ENCODE measurements at places on chromosomes 5 and 9.

DNA sequence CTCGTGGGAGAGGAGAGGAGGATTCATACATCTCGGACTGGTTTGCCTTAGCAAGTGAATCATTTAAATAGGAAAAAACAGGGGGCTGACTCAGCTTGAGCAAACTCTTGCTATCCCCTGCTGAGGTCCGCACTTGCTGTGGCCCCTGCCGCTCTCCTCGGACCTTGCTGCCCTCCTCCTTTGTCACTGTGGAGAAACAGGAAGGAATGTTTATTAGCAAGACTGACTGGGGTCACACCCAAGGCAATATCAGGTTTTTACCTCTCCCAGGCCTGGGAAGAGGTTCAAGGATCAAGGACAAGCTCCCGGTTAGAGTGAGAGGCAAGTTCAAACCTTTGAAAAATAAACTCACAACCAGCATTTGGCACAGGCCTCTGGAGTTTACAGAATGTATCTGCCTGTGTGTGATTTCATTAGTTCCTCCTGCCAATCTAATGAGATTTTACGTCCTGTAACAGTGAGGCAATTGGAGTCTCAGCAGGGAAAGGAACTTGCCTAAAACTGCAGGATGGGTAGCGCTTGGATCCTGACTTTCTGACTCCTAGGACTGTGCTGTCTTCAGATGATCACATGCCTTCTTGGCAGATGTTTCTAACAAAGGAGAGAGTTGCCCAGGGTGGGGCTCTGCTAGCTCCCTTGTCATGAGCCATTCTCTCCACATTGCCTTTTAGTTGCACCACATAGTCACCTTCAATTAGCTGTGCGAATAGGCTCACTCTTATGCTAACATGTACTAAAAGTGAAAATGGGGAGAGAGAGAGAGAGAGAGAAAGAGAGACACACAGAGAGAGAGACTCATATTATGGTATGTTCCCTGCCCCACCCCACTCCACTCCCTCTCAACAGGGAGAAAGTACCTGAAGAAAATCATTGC is 108.6 kb upstream of the CDKN2B start:
- no peak for DNase-seq

- no peak for DNase-seq
These were observed 78.5 kb downstream of the ZNF366 start for GRCh38 chr5:72428669-72429068.

GRCh38 chr5:128695791-128696530 is 157.9 kb upstream of the FBN2 start:
- no peak for DNase-seq

GRCh38 chr9:109244179-109245132 is 76.4 kb downstream of the EPB41L4B start:
- peak; percentile 34 for DNase-seq

DNA sequence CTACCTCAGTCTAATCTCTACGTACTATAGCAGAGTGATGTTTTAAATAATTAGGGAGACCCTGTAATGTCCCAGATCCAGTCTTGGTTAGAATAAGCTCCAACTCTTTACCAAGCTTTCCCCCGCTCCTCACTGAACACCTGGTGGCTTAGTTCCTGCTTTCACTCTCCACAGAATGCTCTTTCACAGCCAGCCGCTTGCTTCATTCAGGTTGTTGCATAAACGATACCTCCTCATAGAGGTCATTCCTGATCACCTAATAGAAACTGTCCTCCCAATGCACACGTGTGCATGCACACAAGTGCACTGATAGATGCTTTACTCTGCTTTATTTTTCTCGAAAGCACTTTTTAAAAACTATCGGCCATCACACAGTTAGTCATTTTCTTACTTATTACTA is 298.1 kb downstream of the TRPM3 start:
- DNase-seq: no peak

GRCh38 chr9:12859704-12860251 is 85.0 kb downstream of the LURAP1L start:
- no peak for DNase-seq

GRCh38 chr5:95812074-95812471 is 10.5 kb downstream of the GLRX start:
- no peak for DNase-seq

GRCh38 chr5:392431-392988 is 50.5 kb upstream of the EXOC3 start:
- no peak for DNase-seq

DNA sequence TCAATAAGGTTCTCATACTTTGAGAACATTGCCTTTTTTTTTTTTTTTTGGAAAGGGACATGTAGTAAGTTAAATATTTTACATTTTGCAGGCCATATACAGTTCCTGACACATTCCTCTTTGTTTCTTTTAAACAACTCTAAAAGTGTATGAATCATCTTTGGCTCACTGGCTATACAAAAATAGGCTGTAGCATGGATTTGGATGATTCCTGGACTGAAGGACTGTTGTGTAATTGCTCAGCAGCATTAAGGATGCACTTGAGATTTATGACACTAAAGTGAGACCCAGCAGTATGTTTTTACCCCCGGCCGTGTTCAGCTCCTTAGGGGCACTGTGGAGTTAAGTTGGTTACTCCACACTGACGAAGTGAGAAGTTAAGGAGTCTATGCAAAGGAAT is 41.3 kb downstream of the VPS13A start:
- no peak for DNase-seq

GRCh38 chr9:120265791-120266190 is 314.2 kb downstream of the CDK5RAP2 start:
- no peak for DNase-seq

DNA sequence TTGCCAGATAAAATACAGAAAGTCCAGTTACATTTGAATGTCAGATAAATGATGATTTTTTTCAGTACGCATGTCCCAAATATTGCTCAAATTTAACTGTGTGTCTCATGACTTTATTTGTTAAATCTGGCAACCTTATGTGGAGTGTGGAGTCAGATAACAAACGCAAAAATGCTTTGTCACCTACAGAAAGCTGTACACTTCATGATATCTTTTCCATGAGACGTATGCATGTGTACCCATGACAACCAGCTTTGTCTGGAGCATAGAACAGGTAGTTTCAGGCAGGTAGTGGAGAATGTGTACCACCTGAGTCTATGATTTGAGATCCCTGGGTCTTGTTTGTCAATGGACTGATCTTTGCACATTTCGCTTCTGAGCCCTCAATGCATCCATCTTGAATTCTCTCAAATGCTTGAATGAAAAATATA is 105.5 kb upstream of the CPEB4 start:
- DNase-seq: no peak

DNA sequence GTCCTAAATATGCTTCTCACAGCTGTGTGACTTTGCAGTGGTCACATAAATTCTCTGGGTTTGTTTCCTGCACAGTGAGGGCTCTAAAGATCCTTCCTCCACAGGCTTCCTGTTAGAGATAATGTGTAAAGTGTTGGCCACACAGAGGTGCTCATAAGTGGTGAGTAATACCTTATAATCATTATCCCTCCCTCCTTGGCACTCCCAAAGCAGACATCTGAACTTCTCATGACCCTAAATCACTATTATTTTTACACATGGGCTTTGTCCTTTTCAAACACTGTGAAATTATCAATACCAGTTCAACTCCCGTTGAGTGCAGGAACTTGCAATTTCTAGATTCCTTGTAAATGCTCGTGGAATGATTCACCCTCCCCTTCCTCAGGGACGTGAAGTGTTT is 100.2 kb downstream of the BRINP1 start:
- no peak for DNase-seq

DNA sequence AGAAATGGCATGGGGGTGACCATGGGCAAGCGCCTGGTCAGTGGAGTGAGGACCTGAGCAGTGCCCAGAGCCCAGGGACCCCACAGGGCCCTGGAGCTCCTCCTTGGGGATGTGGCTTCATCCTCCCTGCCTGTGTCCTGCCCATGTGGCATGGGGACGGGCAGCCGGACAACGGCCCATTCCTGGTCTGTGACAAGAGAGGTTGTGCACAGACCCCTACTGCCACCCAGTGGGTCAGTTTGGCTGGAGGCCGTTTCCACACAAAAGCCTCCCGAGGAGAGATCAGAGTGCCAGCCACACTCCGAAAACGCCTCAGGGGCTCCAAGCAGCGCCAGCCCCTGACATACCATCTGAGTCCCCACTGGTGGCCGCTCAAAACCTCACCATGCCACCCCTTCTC is 19.8 kb downstream of the SLC6A18 start:
- no peak for DNase-seq

DNA sequence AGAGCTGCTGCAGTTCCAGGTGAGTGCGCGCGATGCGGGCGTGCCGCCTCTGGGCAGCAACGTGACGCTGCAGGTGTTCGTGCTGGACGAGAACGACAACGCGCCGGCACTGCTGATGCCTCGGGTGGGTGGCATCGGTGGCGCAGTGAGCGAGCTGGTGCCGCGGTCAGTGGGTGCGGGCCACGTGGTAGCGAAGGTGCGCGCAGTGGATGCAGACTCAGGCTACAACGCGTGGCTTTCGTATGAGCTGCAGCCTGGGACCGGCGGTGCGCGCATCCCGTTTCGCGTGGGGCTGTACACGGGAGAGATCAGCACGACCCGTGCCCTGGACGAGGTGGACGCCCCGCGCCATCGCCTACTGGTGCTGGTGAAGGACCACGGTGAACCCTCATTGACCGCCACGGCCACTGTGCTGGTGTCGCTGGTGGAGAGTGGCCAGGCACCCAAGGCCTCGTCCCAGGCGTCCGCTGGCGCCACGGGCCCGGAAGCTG is 2.0 kb downstream of the PCDHA3 start:
- DNase-seq: no peak

DNA sequence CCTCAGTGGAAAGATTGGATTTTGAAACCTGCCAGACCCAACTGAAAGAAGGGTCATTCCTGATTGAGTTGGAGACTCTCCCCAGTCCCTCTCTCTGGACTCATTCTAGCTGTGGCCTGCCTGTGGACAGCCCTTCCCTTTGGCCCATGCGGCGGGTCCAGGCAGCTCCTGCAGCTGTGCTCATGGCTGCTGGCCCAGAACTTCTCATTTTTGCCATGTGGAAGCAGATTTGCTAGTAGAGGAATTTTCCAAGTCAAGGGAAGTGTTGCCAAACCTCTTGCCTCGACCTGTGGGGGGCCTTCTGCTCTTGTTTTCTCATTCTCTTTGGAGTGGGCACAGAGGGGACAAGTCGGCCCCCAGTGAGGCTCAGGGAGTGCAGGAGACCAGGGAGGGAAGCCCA is 89.2 kb downstream of the ANKRD33B start:
- DNase-seq: no peak

GRCh38 chr5:149641000-149641576 is 59.8 kb downstream of the ARHGEF37 start:
- no peak for DNase-seq

GRCh38 chr9:36980148-36980974 is 53.7 kb downstream of the PAX5 start:
- DNase-seq: no peak

DNA sequence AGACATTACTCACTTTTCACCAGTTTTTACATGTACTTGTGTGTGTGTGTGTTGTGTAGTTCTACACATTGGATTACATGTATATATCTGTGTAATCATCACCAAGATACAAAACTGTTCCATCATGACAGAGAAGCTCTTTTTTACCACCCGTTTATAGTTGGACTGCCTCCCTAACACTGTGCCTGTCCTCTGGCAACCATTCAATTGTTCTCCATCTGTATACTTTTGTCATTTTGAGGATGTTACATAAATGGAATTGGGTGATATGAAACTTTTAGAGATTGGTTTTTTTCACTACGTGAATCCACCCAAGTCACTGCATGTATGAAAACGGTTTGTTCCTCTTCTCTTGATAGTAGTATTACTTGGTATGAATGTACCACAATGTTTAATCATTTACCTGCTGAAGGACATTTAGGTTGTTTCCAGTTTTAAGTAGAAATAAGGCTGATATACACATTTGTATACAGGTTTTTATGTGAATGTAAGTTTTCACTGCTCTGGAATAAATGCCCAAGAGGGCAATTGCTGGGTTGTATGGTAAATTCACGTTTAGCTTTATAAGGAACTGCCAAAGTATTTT is 126.2 kb downstream of the MAPKAP1 start:
- DNase-seq: no peak

DNA sequence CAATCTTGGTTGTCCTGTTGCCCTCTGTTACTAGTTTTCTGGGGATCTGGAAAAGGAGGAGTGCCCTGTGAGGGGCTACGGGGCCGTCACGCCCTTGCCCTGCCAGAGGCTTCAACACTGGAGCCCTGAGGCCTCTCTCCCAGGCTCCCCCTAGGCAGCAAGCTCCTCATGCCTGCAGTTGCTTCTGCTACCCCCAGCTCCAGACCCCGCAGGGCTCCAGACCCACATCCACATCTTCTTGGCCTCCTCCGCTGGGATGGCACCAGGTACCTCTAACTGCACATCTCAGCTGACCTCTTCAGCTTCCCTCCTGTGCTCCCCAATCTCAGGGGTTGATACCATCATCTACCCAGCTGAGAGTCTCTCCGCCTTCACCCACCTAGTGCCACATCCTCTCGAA is 116.0 kb downstream of the ZNF354C start:
- no peak for DNase-seq

- no peak for DNase-seq
These were observed 96.1 kb downstream of the OTULIN start for GRCh38 chr5:14760548-14761002.

GRCh38 chr5:144596517-144596916 is 425.8 kb downstream of the KCTD16 start:
- no peak for DNase-seq

- no peak for DNase-seq
These were observed 292.4 kb downstream of the EFNA5 start for GRCh38 chr5:107378218-107378899.

DNA sequence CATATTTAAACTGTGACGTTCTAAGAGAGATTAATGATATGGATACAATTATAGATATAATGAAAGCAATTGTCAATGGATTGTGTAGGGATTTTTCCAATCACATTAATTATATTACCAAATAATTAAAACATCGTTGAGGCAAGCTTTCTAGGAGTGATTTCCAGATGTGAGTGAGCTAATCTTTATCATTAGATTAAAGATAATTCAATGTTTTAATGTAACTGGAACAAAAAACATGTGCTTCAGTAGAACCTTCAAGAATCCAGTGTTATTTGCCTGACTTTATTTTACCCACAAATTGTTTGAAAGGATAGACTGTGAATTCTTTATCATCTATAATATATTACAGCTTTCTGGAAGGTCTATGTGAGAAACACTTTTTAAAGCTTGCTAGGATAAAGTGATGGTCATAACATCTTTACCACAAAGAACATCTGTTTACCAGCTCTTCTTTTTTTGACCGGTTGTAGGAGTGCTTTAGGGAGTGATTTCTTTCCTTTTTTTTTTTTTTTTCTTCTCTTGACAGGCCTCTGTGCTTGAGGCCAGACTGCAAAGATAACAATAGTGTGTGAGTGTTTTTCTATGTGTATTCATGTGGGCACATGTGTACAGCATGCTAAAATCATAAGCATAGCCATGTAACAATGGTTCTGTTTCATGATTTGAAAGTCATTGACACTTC is 35.0 kb downstream of the SNCAIP start:
- no peak for DNase-seq

- no peak for DNase-seq
These were observed 26.9 kb downstream of the GALNT12 start for GRCh38 chr9:98834386-98834785.

Data from stimulated activated CD8-positive, alpha-beta memory T cell treated with anti-CD3 and anti-CD28 coated beads, Interleukin-4, amount 100 ng/mL, for 1 hour (primary cell).